ENCODE measurements at places on chromosomes 1 and 21.

- no peak for DNase-seq
Measured at GRCh38 chr1:110588991-110589390, 17.2 kb downstream of the KCNA2 start.

DNA sequence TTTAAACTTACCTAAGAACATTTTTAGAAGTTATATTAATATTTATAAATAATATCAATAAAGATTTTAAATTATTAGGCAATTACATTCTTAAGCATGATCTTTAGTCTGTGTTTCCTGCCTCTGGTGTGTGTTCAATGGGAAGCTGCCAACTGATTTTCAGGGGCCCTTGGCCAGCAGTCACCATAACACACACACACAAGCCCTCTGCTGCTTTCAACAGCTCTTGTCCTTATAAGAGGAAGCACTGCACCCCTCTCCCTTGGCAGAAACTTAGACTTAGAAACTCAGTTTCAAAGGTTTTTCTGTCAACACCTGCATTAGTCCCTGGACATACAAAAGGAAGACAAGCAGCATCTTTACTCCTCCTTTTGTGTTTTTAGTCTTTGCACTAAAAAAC lies 81.4 kb downstream of the VAV3 start:
- no peak for DNase-seq

GRCh38 chr1:53321366-53321765 lies 6.5 kb downstream of the LRP8 start:
- DNase-seq, result no peak

GRCh38 chr1:59516881-59517280 lies 220.0 kb downstream of the FGGY start:
- no peak for DNase-seq

DNA sequence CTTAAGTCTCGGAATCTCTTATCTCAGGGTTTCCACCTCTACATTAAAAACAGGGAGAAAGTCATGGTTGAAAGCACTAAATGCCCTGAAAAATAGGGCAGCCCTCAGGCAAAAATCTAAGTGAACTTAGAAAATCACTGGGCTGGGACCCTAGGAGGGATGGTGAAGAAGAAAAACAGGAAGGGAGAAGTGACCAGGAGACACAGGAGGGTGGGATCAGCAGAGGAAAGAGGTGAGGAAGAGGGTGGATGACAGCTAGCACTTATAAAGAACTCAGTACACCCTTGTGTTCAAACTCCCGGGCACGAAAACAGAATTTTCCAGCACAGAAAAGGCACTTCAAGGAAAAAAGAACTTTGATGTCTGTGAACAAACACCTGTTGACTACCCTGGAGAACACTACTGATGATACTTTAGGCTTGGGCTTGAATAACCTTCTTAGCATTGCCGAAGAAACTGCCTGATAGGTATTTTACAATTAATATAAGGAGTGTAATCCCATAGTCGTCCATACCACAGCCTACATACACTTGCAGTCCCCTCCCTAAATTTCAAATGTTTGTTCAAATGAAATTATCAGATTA lies 2.0 kb downstream of the CHML start:
- no peak for DNase-seq

GRCh38 chr1:82706741-82707140 lies 906.0 kb downstream of the ADGRL2 start:
- DNase-seq, result no peak

GRCh38 chr1:34896612-34897011 lies 32.8 kb downstream of the DLGAP3 start:
- no peak for DNase-seq

- DNase-seq, result no peak
Measured at GRCh38 chr1:179867493-179868330, 9.9 kb downstream of the TOR1AIP2 start.

DNA sequence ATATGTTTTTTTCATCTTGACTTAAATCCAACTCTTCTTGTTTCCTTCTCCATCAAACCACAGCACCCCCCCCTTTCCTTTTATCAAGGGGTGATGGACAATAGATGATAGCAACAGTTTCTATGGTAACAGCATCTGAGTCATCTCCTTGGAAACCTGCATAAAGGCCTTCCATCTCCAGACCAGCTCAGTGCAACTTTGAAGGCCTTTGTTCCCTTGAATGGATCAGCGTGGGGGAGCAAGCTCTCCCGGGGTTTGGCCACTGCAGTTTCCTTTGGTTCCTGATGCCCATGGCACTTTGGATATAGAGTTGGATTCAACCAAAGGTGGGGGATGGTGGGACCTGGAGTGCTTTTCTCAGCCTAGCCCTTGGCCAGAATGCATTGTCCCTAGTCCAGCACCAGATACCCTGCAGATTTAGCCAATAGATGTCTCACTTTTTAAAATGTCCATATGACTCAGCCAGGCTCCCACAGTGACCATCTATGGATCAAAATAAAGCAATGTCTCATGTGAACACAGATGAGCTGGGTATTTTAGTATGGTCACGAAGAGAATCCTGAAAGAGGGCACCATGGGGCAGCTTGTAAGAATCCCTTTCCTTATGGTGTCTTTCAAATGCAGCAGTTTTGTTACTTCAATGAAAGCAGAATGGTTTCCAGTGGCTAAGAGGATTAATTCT lies 127.7 kb downstream of the SPATA46 start:
- DNase-seq, result no peak

DNA sequence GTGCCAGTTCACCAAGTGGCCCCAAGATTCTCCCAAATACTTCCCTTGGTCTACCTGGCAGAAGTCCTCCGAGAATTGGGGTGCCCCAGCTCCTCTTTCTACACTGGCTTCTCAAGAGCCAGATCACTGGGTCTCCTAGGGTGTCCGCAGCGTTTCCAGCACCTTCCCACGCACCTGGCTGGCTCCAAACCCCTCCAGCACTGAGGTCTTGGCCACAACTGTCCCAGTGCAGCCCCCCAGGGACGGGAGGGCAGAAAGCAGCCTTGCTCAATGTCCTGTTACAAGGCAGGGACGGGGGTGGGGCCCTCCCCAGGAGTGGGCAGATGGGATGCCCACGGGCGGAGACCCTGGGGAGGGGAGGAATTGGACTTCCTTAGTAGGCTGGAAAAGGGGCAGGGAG lies 1.1 kb downstream of the ECE1 start:
- DNase-seq, result no peak

GRCh38 chr1:43506233-43506632 lies 24.4 kb upstream of the PTPRF start:
- no peak for DNase-seq

Data from stimulated activated CD4-positive, alpha-beta T cell treated with anti-CD3 and anti-CD28 coated beads, TNF-alpha, amount 100 ng/mL, for 24 hours (primary cell).